ENCODE measurements at places on chromosomes 3 and 15.

GRCh38 chr3:58058361-58059263 is 50.4 kb downstream of the FLNB start:
- DNase-seq, result peak; percentile 82

- DNase-seq, result no peak
These were observed 81.9 kb downstream of the FAM43A start for GRCh38 chr3:194767446-194768207.

DNA sequence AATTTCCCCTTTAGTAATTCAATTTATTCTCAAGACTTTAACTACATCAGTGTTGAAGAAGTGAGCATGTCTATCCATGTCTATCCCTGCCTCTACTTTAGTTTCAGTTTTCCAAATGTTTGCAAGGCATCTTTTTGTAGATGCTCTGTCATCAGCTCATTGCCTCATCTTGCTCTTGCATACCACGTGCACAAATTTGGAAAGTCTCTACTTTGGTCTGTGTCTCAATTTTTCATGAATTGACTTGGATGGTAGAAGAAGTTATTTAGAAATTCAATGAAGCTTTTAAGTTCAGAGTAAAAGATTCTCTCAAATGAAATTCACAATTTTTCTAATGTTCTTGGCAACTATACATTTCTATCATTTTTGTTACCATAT is 55.3 kb downstream of the CLDN1 start:
- DNase-seq, result no peak

DNA sequence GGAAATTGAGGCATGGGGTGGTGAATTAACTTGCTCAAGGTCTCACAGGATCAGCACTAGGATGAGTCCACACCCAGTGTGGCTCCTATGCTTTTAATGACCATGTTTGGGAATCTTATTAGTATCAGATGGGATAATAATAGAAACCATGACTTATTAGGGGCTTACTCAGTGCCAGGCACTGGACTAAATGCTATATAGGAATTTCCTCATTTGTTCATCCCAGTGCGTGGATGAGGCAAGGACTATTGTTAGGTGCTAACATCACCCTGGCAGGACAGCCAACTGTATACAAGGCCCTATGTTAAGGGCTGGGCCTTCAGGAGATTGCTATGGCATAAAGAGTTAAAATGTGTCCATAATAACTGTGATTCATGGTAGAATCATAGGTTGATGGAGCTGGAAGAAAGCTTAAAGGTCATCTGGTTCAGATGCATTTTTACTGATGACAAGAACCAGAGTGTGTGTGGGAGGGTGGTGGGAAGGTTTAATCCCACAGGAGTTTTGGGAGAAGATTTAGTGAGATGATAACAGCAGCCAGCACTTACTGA is 4.7 kb upstream of the FEM1B start:
- peak; percentile 78 for DNase-seq

DNA sequence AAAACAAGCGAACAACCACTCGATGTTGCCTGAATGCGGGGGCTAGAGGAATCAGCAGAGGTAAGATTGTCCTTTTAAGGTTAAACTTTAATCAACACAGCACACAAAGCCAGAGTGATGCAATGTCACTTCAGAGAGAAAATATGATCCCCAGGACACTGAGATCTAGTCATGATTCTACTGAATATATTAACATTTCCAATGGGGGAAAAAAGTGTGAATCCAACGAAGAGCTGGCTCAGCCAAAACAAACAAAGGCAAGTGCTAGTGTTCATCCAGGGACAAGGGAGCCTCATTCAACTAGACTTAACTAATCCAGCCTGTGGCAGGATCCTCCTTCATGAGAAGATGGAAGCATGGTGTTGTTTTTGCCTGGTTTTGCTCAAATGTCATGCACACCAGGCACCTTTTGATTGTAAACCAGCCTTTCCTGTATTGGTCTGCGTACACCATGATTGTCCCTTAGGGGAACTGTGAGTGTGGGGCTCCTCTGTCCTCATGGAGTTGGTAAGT is 35.8 kb downstream of the SCG5 start:
- DNase-seq, result no peak

GRCh38 chr3:10594915-10595314 is 89.5 kb upstream of the ATP2B2 start:
- peak; percentile 70 for DNase-seq

GRCh38 chr3:156511987-156512677 is 42.8 kb downstream of the SSR3 start:
- DNase-seq, result no peak

GRCh38 chr3:25084016-25084415 is 344.0 kb upstream of the RARB start:
- no peak for DNase-seq

DNA sequence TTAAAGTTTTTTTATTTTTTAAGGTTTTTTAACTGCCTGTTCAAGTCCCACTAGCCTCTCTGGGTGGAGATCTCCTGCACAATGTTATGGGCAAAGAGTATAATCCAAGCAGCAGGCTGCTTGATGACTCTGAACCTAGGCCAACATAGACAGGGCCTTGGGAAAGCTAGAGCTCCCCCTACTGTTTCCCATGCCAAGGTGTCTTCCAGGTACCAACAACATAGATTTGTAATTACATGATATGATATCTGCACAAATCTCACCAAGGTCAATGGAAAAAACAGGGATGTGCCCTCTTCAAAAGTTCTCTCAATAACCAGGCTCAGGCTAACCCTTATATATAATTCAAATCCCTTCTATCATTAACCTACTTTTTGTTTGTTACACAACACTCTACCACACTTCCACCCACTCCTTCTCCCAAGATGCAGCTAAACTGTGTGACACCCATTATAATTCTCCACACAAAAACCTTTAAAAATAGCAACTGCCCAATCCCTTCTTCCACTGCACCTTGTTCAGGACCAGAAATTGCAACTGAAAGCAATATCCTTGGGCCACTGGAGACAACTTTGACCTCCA is 43.8 kb downstream of the RBM15B start:
- DNase-seq, result peak; percentile 59

GRCh38 chr15:85494048-85494777 is 113.8 kb downstream of the AKAP13 start:
- DNase-seq, result peak; percentile 96

Data from ELR (cell line).